ENCODE measurements at places on chromosomes 3 and 15. TPM values are rescaled to one million over a fixed set of nuclear protein-coding genes. Genes with fewer than 3 reads are reported as not detected.

DNA sequence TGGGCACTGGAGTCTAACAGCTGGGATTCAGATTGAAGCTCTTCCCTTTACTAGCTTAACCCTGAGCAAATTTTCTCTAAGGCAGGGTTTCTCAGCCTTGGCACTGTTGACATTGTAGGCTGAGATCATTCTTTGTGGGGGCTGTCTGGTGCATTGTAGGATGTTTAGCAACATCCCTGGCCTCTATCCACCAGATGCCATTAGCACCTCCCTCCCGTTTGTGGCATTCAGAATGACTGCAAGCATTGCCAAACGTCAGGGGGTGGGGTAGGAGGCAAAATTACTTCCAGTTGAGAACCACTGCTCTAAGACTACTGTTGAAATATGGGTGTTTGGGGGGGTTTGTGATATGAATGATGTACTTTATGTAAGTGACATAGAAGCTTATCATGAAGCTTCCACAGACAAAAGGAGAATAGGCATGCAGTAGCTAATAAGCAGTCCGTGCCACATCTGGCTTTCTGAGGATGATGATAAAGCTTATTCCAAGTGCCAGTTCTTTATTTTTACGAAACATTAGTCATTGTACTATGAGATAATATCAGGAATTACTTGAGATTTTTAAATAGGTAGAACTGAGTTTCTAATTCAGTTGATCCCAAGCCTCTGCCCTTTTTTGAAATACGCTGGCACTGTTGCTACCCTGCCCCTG is 39.3 kb downstream of the NKIRAS1 start:
- DNase-seq = no peak

- peak; percentile 63 for DNase-seq
These were observed 976 bp downstream of the DIS3L start for GRCh38 chr15:66294157-66294931.

GRCh38 chr15:85031944-85032558 is 50.4 kb downstream of the PDE8A start:
- no peak for DNase-seq

- DNase-seq = peak; percentile 20
These were observed 697.5 kb upstream of the CBLB start for GRCh38 chr3:106566277-106566676.

- DNase-seq = no peak
These were observed 28.5 kb downstream of the NR2F2 start for GRCh38 chr15:96358821-96359615.

DNA sequence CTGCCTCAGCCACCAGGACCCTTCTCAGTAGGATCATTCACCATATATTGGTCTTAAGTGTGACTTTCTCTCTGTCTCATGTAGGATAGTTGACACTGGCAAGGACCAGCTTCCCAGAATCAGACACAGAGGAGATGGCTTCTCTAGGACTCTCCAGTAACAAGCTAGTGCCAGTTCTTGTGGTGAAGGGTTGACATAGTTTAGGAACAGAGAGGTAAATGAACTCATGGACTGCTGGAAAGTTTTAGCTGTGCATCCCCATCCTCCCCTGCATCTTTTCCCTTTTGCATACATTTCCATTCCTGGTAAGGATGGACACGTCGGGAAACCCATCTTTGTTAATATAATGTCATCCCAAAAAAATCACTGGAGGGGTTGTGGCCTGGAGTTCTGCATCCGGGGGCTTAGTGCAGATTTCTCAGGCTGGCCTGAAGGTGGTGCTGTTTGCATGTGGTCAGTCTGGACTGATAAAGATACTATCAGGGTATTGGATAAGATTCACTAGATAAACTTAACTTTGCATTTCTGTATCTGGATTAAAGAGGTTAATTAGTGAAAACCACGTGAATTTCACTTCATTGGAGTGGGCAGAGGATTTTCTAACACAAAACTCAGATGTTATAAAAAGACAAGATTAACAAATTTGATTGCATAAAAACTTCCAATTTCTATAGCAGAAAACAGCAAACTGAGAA is 110.8 kb downstream of the TBC1D2B start:
- DNase-seq = peak; percentile 45

Gene PARP15
- total RNA-seq = 14.0 TPM
